ENCODE measurements at places on chromosomes 3 and 15.

DNA sequence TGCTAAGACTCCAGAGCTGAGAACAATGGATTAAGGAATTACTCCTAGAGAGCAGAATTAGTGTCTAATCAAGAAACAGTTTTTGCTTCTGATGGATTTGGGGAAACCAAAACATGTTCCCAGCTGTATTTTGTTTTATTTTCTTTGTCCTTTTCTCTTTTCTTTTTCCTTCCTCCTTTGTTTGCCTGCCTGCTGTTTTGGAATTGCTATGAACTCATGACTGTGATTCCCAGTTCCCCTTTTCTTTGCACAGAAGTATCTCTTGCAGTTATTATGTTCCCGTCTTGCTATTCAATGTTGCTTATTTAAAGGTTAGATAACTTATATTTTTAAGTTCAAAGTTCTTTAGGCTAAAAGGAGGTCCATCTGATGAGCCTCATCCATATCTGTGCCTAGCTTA, 77.0 kb upstream of the GBE1 start:
- no peak for DNase-seq

GRCh38 chr15:72992841-72993252, 59.4 kb upstream of the NEO1 start:
- no peak for DNase-seq

GRCh38 chr15:47872208-47872607, 154.9 kb downstream of the SEMA6D start:
- no peak for DNase-seq

DNA sequence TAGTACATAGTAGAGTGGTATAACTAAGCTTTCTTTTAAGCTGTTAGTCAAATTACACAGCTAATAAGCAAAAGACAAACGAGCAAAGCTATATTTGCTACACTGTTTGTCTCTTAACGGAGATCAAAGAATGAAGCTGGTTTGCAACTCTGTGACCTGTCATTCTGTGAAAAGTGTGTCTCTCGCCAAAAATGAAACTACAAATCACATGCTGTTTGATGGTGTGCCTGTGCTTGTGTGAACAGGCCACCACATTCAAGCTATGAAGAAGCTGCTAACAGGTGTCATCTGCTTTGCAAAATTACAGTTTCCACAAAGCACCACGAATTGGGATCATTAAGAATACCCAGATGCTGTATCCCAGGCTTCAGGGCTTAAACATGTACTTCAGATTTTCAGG, 667.8 kb upstream of the NAALADL2 start:
- no peak for DNase-seq

DNA sequence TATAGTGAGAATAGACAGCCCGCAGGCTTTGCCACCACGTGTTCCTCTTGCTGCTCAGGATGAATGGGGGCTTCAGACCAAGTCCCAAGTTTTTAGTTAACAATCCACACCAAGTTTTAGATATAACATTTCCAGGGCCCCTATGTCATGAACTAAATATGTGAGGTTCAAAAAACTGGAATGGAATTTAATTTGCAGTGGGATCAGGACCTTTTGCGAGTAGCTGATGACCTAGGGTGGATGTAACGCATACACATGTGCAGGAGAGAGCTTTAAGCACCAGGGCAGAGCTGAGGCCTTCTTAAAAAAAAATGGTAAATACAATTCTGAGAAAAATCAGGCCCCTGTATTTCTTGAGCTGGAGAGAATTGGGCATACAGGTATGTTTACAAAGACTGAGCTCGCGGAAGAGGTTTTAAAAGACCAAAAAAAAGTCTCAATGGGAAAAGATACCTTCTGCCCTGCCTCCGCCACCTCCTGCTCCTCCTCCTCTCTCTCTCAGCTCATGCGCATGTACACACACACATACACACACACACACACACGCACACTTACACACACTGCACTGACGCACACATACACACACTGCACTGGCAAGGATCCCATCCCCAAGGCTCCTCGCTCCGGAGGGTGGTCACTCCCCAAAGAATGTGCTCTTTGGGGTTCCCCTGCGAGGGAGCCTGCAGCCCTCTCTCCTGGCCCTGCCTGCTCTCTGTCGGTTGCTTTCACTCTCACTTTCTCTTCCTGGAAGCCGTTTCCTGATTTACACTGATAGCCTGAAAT, 48.2 kb upstream of the IGF1R start:
- DNase-seq: no peak

GRCh38 chr3:64441861-64442260, 216.6 kb upstream of the PRICKLE2 start:
- no peak for DNase-seq

- no peak for DNase-seq
Observed at GRCh38 chr3:16245609-16246008, 19.1 kb downstream of the DPH3 start.

- no peak for DNase-seq
Observed at GRCh38 chr3:153087595-153088566, 74.1 kb upstream of the RAP2B start.

DNA sequence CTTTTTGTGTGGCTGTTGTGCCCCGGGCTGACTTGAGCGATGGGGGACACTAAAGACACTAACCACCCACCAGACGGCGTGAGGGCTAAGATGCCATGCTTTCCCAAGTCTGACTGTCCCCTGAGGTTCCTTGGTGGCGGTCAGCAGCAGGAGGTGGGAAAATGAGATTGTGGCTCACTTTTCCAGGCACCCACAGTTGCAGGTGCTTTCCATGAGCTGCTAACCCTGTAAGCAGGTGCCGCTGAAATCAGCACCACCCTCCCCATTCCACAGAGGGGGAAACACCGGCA, 17.7 kb downstream of the PRR23E start:
- DNase-seq: no peak

DNA sequence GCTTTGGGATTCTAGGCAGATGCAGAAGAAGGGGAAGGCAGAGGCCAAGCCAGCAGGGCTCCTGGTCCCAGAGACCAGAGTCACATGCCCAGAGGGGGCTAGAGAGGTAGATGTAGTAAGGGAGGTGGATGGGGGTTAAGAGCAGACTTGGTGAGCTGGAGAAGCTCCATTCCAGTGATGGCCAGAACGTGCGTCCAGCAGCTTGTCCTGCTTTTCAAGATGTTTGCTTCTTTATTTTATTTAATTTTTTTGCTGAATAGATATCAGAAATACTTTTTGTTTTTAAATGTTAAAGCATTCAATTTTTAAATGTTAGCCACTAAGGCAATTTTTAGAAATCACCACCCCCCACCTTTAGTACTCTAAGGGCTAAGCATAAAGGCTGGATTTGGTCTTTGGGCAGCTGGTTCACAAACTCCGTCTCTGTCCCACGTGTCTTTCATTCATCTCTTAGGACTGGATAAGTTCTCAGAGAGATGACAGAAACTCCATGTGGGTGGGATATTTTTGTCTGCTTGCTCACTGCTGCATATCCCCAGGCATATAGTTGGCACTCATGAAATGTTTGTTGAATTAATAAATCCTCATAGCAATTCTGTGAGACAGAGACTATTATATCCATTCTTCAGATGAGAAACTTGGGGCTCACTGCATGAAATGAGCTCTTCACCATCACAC, 6.7 kb downstream of the COLQ start:
- no peak for DNase-seq

DNA sequence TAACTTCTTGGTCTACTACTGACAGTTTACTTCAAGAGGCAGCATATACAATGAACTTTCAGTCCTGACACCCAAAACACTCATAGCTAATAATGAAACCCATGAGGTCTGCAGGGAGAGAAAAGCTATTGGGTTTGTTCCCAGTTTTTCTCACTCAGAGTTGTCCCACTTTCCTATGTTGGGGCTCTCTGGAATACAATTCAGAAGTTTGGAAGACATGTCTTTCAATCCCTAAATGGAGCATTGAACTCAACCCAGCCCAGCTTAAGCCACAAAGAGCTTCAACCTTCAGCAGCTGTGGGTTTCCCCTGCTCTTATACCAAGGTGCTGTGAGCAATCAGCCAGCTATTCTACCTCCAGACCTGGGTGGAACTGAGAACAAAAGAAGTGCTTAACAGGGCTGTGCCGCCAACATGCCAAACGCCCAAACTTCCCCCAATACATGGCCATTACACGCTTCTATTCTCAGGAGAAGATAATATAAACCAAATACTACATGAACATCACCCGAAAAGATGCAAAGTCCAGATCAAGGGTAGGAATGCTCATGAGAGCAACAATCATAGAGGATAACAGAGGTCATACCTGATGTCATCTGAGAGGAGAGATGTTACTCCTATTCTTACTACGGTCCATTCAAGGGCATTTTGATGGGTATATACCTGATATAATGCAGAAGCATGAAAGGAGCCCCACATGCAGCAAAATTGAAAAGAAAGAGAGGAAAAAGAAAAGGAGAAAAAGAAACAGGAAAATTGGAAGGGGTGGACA, 131.2 kb upstream of the TGFBR2 start:
- DNase-seq: no peak

GRCh38 chr3:126180477-126181397, at the start of gene ALDH1L1:
ALDH1L1 (minus strand) TSS chr3:126180586; CDS start chr3:126160979, 19,607 bp downstream.
- DNase-seq: no peak

DNA sequence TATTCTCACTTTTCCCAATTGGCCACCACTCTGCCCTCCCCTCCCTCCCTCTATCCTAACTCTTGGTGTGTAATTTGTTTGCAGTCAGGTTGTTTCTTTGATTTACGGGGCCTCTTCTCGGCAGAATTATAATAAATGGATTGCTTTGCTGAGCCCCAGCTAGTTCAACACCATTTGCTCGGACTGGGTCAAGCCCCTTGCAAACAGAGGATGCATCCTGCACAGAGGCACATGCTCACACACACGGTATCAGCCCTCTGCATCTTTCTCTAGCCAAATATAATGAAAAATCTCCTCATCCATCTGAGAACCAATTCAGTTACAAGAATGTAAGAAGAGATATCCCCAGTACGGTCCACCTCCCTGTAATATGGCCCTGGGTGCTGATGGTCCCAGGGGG, 97.7 kb downstream of the EPHB1 start:
- no peak for DNase-seq

GRCh38 chr3:9826815-9827573, 16.8 kb downstream of the RPUSD3 start:
- DNase-seq: no peak

GRCh38 chr3:134018850-134019249, 10.9 kb downstream of the SLCO2A1 start:
- DNase-seq: no peak

- DNase-seq: peak; percentile 43
Observed at GRCh38 chr3:69282181-69282580, 103.7 kb downstream of the FRMD4B start.

- no peak for DNase-seq
Observed at GRCh38 chr3:34725774-34726173, 913.6 kb upstream of the ARPP21 start.

- DNase-seq: no peak
Observed at GRCh38 chr3:172577987-172578570, 54.8 kb upstream of the TNFSF10 start.

GRCh38 chr15:95596496-95596895, 734.0 kb upstream of the NR2F2 start:
- DNase-seq: no peak

DNA sequence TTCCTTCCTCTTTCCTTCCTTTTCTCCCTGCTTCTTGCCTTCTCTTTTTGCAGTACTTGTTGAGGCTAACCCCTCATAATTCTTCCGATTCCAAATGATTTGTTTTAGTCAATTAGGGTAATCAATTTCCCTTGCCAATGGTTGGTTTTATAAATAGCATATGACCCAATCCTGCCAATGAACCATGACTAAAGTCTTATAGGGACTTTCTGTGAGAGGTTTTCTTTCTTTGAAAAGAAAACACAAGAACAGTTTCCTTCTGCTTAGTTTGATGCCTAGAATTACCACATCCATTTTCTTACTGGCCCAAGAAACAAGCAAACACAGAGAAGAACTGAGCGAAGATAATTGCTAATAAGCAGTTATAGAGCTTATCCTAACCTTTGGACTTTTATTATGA, 292.5 kb upstream of the SATB1 start:
- DNase-seq: no peak

GRCh38 chr3:151553888-151554287, 93.0 kb upstream of the IGSF10 start:
- no peak for DNase-seq

DNA sequence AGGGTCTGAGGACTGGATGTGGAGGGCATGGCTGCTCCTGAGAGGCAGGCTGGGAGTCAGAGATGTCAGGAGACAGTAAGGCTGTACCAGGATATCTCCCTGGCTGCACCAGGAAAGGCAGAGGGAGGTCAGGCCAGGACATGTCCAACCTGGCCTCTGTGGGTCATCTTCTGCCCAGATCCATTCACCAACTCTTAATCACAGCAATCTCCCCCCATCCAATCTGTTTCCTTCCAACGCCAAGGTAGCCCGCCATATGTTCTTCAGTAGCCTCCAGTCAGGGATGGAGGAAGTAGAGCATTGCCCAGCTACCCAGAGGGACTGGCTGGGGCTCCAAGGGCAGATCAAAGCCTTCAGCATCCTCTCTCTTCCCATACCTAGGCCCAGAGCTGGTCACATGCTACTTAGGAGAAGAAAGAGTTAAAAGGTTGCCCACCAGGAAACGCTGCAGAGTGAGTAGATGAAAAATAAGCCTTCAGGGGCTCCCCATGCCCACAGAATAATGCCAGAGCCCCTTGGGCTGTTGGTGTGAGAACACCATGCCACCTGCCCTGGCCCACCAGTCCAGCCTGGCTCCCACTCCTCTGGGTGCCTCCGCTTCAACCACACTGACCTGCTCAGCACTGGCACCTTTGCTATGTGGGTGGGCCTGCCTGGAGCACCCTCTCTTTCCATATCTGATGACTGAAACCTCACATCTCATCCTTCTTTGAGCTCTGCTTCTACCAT, 176.8 kb downstream of the MEGF11 start:
- no peak for DNase-seq

DNA sequence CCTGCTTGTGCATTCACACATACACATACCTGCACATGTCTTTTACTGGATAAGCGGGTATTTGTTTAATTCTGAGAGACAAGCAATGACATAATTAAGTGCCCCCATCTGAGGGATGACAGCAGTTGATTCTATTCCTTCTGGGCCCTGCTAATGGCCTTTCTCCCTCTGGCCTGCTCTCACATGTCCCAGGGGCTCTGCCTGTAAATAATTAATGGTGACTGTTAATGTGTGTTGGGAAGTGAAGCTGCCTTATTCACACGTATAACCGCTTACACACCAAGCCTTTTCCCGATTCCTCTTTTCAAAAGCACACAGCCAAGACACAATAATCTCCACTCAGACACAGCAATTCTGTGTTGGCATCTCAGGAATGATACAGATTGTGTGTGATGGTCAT, 47.8 kb downstream of the LRRK1 start:
- no peak for DNase-seq

- DNase-seq: no peak
Observed at GRCh38 chr3:190034446-190034845, 86.3 kb downstream of the P3H2 start.

GRCh38 chr3:58184309-58184981, 26.3 kb downstream of the DNASE1L3 start:
- DNase-seq: no peak

DNA sequence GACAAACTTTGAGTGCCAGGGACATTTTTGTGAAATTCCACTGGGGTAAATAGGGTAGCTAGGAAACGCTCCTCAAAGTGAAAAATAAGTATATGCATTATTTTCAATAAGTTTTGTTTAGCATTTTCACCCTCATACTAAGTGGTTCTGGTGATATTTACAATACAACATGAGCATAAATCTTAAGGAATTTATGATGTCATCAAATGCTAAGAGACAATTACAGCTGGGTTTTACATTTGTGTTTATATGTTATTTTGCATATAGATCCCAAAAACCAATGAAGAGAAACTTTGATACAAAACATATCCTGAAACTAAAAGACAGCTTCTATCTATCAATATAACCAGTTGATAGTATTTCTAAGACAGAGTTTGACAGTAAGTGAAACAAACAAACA, 323.1 kb downstream of the ZBTB20 start:
- no peak for DNase-seq

- DNase-seq: peak; percentile 8
Observed at GRCh38 chr15:80694611-80695098, 455 bp upstream of the ABHD17C start.

Measured in stimulated activated CD8-positive, alpha-beta memory T cell treated with anti-CD3 and anti-CD28 coated beads, Interleukin-12 subunit alpha, Interleukin-12 subunit beta, amount 100 ng/mL, for 4 hours (primary cell).